GM12878 (cell line): ENCODE measurements at places on chromosomes 16 and 17. TPM values are rescaled to one million over a fixed set of nuclear protein-coding genes. Genes with fewer than 3 reads are reported as not detected.

Gene DHRS13
- total RNA-seq, result 27.6 and 31.3 TPM in 2 replicates

Gene CTRB2
- 8.9 and 9.4 TPM in 2 replicates for total RNA-seq

Gene TBC1D28
- total RNA-seq, result not detected in 2 replicates

Gene CCL8
- total RNA-seq, result not detected in 2 replicates

Gene PRR29
- total RNA-seq, result 0.26 TPM in 1 of 2 replicates, not detected in the other
